Neural crest cell (in vitro differentiated cells): ENCODE measurements at places on chromosomes 1 and 21. TPM values are rescaled to one million over a fixed set of nuclear protein-coding genes. Genes with fewer than 3 reads are reported as not detected.

B3GALT2 gene
- 0.66 and 0.84 TPM in 2 replicates for total RNA-seq

CD1D gene
- not detected in 2 replicates for total RNA-seq

RNU1-2 gene
- total RNA-seq: 2,478 and 3,042 TPM in 2 replicates

DENND2C gene
- 0.79 and 0.82 TPM in 2 replicates for total RNA-seq

CCDC27 gene
- not detected in 2 replicates for total RNA-seq

PWP2 gene
- 4.0 and 4.1 TPM in 2 replicates for total RNA-seq

GSTM1 gene
- 45.9 and 47.8 TPM in 2 replicates for total RNA-seq

EFNA4 gene
- 26.4 and 28.5 TPM in 2 replicates for total RNA-seq

ITGB2 gene
- total RNA-seq: 0.84 and 0.89 TPM in 2 replicates

A3GALT2 gene
- total RNA-seq: not detected in 2 replicates

LHX4 gene
- total RNA-seq: 0.91 and 0.96 TPM in 2 replicates

TTC39A gene
- 1.6 and 1.7 TPM in 2 replicates for total RNA-seq

RPTN gene
- total RNA-seq: not detected in 2 replicates

UBL4B gene
- not detected in 2 replicates for total RNA-seq

CORT gene
- 1.2 and 1.3 TPM in 2 replicates for total RNA-seq

AIRE gene
- not detected in 2 replicates for total RNA-seq

PLPP3 gene
- 21.2 and 24.7 TPM in 2 replicates for total RNA-seq

LMOD1 gene
- total RNA-seq: 0.19 and 0.39 TPM in 2 replicates

C4BPA gene
- total RNA-seq: not detected in 2 replicates

NTNG1 gene
- 1.1 and 1.3 TPM in 2 replicates for total RNA-seq

RCC1 gene
- 94.8 and 95.9 TPM in 2 replicates for total RNA-seq

MIXL1 gene
- total RNA-seq: 0.37 and 0.41 TPM in 2 replicates

ETV3L gene
- 0.19 and 0.23 TPM in 2 replicates for total RNA-seq

DCDC2B gene
- total RNA-seq: not detected in 2 replicates

SLAMF6 gene
- not detected in 2 replicates for total RNA-seq

RAVER2 gene
- 27.5 and 27.8 TPM in 2 replicates for total RNA-seq

HUNK gene
- 29.1 and 39.6 TPM in 2 replicates for total RNA-seq

TMEM81 gene
- total RNA-seq: 5.4 and 6.7 TPM in 2 replicates

RIPK4 gene
- not detected in 2 replicates for total RNA-seq

INSRR gene
- 0.07 TPM in 1 of 2 replicates, not detected in the other for total RNA-seq

S100A12 gene
- not detected in 2 replicates for total RNA-seq

SPRR2E gene
- not detected in 2 replicates for total RNA-seq

MCOLN2 gene
- total RNA-seq: 0.52 and 1.0 TPM in 2 replicates

CD101 gene
- 3.7 and 4.3 TPM in 2 replicates for total RNA-seq

RNU1-4 gene
- 2,478 and 3,042 TPM in 2 replicates for total RNA-seq

LMX1A gene
- not detected in 2 replicates for total RNA-seq

NGF gene
- total RNA-seq: not detected in 2 replicates

NOTCH2 gene
- 77.4 and 84.2 TPM in 2 replicates for total RNA-seq

PROK1 gene
- total RNA-seq: not detected in 2 replicates

SLC25A34 gene
- total RNA-seq: 2.9 and 3.3 TPM in 2 replicates

CLDN17 gene
- not detected in 2 replicates for total RNA-seq

MAN1C1 gene
- 19.8 and 22.6 TPM in 2 replicates for total RNA-seq
